ENCODE measurements at places on chromosomes 16 and 17.

- peak; percentile 49 for DNase-seq
Observed at GRCh38 chr16:67158637-67159600, 790 bp downstream of the TRADD start.

DNA sequence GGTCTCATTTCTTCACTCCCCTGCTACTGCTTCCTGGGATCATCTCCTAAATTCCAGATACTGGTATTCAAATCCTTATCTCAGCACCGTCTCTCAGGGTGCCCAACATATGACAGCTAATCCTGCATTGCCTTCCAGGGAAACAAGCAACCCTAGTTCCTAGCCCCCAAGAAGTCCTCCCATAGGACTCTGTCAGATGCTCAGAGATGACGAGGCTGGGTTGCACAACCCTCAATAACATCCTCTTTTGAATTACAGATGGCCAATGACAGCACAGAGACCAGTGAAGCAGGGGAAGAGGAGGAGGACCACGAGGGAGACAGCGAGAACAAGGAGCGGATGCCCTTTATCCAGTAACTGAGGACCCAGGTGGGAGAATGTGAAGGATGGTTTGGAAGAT lies 45.0 kb upstream of the CLEC3A start:
- no peak for DNase-seq

DNA sequence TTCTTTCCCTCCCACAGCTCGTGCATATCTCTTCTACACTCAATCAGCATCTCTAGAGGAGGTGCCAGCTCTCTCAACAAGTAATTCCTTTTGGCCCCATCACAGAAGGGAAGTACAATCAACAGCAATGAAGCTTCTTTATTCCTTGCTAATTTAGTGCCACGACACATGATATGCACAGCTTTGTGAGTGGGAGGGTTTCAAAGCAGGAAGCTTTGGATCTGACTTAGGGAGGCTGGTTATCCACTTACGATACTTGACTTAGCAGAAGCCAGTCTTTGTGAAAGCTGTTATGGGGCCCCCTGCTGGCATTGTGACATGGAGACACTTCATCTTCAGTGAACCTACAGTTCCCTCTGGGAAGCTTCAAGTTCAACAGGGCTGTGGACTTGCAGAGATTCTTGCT lies 81.0 kb downstream of the TMEM100 start:
- DNase-seq: peak; percentile 48

DNA sequence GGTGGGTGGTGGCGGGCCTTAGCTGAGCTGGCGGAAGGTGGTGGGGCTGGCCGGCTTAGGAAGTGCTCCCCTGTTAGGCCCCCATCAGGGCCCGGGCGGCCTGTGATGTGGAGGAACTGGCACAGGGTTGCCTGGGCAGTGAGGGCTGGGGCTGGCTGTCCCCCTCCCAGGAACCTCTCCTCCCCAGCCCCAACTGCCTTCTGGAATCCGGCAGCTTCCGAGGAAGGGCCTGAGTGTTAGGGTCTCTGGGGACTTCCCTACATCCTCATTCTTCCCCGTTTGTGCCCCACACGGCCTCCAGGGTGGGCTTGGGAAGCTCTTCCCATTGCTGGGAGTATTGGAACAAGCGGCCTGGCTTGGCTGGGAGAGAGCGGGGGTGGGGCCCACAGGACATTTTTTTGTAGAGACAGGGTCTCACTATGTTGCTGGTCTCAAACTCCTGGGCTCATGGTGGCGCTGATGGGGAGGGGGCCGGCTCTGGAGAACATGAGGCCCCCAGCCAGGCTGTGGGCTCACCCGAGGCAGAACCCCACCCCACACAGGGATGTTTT lies 89.9 kb upstream of the CIBAR2 start:
- DNase-seq: peak; percentile 45

- no peak for DNase-seq
Observed at GRCh38 chr16:70151941-70152509, 21.6 kb upstream of the CLEC18C start.

- no peak for DNase-seq
Observed at GRCh38 chr16:268141-269053, 7.3 kb downstream of the RGS11 start.

DNA sequence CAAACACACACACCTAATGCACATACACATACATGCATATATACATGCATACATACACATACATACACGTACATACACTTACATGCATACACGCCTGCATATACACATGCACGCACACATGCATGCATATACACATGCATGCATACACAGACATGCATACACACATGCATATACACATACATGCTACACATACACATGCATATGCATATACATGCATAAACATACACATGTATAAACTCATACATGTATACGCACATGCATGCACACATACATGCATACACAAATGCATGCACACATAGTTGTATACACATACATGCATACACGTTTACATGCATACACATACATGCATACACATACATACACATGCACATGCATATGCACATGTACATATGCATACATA lies 23.6 kb upstream of the RMI2 start:
- DNase-seq: no peak

- no peak for DNase-seq
Observed at GRCh38 chr17:39950871-39951348, 11.9 kb upstream of the GSDMA start.

GRCh38 chr17:50053654-50053960 lies 2.3 kb upstream of the ITGA3 start:
- DNase-seq: peak; percentile 63

DNA sequence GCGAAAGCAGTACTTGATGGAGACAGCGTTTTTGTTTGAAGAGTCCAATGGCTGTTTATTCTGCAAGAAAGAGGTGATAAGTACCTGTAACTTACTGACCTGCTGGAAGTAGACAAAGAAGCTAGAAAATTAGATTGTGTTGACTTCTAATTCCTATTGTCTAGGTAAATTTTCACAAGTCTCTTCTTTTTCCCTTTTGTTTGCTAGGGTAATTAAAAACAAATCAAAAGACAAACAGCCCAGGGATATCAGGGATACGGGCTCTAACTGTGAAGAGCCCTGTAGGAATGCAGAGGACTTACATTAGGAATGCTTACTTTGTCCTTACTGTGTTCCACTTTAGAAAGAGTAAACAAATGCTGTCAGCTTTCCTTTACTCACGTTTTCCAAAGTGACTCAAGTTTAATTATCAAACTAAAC lies 7.0 kb downstream of the PSME3IP1 start:
- DNase-seq: peak; percentile 34

DNA sequence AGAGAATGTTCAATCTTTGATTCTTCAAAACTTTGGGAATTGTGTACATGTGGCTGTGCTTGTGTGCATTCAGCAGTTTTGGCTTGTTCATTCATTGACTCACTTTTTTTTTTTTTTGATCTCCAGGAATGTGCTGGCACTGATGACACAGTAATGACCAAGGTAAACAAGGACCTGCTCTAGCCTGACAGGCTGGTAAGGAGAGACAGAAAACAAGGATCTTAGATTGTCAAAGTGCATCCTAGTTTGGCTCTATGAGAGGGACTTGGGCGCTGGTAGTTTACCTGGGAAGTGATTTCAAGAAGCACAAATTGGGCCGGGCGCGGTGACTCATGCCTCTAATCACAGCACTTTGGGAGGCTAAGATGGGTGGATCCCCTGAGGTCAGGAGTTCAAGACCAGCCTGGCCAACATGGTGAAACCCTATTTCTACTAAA lies 233.1 kb upstream of the WSCD1 start:
- DNase-seq: peak; percentile 67

DNA sequence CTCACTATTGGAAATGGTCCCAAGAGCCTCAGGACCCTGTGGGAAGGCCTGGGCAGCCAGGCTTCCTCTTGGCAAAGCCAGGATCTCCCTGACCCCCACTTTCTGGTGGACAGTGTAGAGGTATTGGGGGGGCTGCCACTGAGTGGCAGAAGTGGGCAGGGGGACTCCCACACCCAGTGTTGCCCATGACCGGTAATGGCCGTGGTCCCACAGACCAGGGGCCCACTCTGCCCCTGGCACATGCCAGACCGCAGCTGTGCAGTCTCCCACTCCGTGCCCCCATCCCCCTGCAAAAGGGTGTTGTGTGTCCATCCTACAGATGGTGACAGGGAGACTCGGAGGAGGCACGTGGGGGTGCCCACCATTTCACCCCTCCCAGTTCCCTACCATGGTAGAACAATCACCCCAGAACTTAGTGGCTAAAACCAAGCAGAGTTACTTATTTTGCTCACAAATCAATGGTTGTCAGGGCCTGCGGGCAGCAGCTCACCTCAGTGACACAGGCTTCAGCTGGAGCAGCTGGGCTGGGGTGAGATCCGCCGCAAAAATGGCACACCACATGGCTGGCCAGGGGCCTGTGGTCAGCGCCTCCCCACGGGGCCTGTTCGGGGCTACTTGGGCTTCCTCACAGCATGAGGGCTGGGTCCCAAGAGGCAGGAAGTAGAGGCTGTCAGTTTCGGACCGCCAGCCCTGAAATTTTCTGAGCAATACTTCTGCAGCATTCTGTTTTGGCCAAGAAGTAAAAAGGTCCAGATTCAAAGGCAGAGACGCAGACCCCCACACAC lies 59.0 kb upstream of the ZNF469 start:
- DNase-seq: no peak

GRCh38 chr16:30565984-30566383 lies 5.5 kb downstream of the ZNF688 start:
- no peak for DNase-seq

- DNase-seq: no peak
Observed at GRCh38 chr17:10802496-10803284, 1.2 kb downstream of the TMEM238L start.

DNA sequence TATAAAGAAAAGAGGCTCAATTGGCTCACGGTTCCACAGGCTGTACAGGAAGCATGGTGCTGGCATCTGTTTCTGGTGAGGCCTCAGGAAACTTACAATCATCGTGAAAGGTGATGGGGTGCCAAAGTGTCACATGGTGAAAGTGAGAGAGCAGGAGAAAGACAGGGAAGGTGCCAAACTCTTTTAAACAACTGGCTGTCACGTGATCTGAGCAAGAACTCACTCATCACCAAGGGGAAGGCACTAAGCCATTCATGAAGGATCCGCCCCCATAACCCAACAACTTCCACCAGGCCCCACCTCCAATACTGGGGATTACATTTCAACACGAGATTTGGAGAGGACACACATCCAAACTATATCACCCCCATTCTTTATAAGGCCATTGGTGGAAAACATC lies 28.4 kb upstream of the HS3ST2 start:
- DNase-seq: no peak

DNA sequence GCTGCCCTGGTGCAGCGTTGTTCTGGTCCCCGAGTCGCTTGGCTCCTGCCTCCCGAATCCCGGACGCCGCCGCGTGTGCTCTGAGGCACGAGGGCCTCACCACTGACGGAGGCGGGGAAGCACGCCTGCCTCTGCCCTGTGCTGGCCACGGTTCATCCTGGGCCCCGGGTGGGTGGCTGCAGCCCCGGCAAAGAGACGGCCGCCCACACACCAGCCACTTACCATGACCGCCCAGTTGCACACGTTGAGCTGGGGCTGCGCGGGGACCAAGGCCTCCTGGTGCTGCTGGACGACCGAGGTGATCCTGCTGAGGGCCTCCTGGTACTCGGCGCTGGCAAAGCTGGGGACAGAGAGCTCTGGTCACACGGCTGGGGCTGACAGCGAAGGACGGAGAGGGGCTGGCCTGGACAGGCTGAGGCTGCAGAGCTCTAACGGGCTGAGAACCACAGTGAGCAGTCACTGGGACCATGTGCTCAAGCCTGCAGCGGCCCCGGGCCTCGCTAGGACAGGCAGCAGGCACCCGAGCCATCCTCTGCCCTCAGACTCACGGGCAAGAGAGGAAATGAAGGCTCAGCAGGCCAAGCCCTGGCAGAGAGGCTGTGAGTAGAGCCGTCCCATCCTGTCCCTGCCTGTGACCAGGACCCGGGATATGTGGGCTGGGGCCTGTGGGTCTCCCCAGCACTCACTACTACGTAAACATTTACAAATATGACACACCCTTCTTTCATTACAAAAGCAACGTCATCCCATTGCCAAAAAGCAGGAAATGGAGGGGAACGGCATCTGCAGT lies 6.3 kb upstream of the APRT start:
- peak; percentile 42 for DNase-seq

- peak; percentile 79 for DNase-seq
Observed at GRCh38 chr17:7561028-7561575, 617 bp upstream of the SENP3 start.

DNA sequence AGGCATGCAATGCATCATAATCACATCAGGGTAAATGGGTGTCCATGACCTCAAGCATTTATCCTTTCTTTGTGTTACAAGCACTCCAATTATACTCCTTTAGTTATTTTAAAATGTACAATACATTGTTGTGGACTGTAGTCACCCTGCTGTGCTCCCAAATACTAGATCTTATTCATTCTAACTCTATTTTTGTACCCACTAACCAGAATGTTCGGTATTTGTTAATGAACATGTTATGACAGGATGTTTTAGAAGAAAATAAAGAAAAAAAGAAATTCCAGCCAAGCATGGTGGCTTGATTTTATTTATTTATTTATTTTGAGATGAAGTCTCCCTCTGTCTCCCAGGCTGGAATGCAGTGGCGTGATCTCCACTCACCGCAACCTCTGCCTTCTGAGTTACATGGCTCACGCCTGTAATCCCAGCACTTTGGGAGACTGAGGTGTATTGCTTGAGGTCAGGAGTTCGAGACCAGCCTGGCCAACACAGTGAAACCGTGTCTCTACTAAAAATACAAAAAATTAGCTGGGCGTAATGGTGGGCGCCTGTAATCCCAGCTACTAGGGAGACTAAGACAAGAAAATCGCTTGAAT lies 1.8 kb upstream of the NDE1 start:
- peak; percentile 87 for DNase-seq

DNA sequence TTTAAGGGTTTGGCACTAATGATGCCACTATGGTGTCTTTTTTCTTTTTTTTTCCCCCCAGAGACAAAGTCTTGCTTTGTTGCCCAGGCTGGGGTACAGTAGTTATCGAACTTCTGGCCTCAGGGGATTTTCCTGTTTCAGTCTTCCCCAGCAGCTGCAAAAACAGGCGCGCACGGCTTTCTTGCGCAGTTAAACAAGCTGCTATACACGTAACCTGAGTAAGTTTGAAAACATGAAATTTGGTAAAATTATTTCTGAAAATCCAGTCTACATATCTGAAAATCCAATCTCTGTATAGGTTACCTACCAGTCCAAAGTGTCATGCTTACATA lies 11.8 kb downstream of the TEX14 start:
- no peak for DNase-seq

DNA sequence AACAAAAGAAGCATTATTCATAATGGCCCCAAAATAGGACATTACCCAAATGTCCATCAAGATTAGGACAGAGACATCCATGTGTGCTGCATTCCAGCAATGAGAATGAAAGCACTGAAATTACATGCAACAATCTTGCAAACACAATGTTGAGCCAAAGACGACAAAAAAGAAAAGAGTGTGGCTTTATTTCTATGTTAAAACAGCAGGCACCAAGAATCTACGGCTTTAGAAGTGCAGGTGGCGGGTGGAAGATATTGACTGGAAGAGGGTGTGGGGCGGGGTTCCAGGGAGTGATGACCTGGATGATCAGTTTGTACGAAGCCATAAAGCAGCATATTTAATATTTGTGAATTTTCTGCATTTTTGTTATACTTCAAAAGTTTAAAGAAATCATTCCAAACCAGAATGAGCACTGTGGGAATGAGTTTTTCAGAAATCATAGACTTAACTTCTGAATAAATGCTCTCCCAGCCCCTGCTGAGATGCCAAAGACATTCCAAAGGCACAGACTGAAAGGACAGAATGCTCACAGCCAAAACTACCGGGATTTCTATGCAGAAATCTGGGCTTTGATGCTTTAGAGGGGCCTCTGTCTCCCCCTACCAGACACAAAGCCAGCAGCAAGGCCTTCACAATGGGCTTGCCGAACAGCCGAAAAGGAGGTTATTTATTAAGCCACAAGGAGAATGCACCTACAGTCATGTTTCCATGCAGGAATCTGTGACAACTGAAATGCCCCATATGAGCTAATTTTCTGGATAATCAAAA lies 361.6 kb downstream of the GRIN2A start:
- DNase-seq: no peak

All from fibroblast of skin of back (primary cell).